ENCODE measurements at places on chromosomes 11 and 22.
A peak's percentile ranks its signal among the peaks of the same experiment; 100 is the strongest.

DNA sequence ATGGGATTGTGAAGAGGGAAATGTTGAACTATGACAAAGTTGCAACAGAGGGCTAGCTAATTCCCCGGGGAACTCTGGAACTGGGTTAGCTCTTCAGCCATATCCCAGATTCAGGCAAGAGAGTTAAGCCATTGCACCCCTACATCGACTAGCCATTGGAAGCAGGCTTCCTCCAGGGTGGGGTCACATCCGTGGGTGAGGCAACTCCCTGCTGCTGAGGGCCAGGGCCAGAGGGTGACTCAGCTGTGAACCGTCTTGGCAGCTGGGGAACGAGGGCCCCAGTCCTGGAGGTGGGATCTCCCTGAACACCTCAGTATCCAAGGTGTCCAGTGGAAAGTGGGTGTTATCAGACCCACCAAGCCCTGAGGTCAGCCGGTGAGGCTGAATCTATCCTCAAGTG is 41.1 kb downstream of the RPS6KA4 start:
- DNase-seq, result no peak

- DNase-seq, result no peak
These were observed 73.5 kb upstream of the WNT7B start for GRCh38 chr22:46050451-46050845.

- no peak for DNase-seq
These were observed 83.1 kb upstream of the PRODH start for GRCh38 chr22:19019029-19019678.

GRCh38 chr22:43090130-43090789 is 1.1 kb upstream of the TTLL1 start:
- DNase-seq, result peak; percentile 98

DNA sequence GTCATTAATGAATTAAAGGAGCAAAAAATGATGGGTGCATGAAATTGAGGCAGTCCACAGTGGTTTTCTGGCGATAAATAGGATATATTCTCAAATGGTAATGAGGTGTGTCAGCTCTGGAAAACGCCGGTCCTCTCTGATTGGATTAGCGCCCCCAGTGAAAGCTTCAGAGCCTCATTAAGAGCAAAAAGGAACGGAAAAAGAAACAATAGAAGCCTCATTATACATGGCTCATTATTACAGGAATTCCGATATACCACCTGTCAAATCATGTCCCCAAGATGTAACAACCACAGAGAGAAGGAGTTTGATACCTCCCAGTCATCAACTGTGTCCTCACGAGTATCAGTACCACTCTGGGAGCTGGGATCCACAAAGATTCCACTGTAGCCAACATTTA is 175.7 kb upstream of the PITPNB start:
- DNase-seq, result no peak

Data from Kasumi-1 (cell line).